ENCODE measurements at places on chromosomes 6 and 20.

DNA sequence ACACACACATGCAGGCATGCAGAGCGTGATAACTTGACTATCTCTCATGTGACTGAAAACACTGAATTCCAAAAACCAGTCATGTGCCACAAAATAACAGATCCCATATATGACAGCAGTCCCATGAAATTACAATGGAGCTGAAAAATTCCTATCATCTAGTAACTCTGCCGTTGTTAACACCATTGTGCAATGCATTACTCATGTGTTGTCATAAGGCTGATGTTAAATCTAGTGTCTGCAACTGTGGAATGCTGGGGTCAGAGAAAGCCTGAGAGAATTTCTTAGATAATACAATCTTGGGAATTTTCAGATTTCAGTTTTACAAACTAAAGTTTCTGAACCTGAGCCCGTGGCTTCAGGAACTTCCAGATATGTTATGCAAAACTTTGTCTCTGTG lies 70.2 kb downstream of the LYRM4 start:
- peak; percentile 66 for DNase-seq

DNA sequence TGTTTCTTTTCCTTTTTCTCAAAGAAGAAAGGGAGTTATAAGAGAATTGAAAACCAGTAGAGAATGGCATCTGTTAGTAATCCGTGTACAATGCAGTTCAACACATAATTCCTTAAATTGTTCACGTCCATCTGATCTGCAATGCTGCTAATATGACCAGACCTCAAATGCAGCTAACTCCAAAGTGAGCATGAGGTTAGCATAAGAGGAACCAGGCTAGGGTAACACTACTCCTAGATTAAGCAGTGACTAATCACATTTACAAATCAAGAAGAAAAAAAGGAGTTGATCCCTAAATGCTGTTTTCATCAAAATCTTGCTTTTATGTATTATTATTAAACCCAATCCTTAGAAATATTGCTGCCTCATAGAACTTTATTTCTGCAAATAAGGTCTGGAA lies 432.7 kb upstream of the ARID1B start:
- no peak for DNase-seq

DNA sequence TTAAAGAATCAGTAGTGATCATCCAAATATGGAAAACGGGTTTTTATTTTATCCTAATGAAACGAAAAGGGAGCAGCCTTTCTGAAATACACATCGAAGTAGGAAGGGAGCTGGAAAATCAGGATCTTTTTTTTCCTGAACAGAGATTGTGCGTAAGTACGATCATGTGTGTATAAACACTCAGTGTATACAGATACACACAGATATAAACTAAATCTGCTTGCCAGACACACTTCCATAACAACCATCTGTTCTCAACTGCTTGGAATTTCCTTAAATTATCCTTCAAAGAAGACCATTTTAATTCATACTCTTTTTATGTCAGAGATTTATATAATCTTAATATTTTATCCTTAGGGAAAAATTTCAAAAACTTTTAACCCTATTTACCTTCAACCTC lies 110.7 kb downstream of the CHD6 start:
- no peak for DNase-seq

- DNase-seq: no peak
These were observed 2.2 kb upstream of the TAP2 start for GRCh38 chr6:32840604-32841246.

DNA sequence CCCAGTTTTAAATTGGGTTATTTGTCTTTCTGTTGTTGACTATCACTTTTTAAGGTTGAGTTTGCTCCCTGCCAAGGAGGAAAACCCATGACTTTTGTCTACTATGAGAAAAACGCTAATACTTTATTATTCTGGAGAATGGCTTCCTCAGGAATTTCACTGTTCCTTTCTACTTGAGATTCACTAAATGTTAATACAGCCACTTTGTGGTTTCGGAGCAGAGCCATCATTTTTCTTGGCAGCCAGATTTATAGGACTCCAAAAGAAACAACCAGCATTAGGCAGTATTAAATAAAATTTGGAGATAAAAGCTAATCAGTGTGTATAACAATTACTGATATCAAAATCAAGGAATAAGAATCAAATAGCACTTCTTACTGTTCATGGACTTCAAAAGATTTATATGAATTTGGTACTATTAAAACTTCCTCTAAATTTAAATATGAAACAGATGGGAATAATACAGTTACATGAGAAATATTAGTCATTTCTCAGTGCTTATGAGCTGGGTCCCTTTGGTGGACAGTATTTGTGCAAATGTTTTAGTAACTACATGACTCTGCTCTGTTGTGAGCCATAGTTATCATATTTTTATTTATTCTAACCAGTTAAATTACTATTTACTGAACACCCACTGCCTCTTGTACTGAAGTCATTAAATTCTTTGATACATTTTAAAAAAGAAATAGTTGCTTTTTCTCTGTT lies 64.1 kb upstream of the FBXO30 start:
- DNase-seq: no peak

GRCh38 chr20:10239954-10240353 lies 21.3 kb downstream of the SNAP25 start:
- DNase-seq: peak; percentile 18

GRCh38 chr6:50093116-50093937 lies 43.6 kb upstream of the DEFB112 start:
- DNase-seq: no peak

GRCh38 chr20:24721891-24722568 lies 227.0 kb upstream of the CST7 start:
- DNase-seq: no peak
